A172 (cell line): ENCODE measurements at places on chromosomes 1 and 21.

DNA sequence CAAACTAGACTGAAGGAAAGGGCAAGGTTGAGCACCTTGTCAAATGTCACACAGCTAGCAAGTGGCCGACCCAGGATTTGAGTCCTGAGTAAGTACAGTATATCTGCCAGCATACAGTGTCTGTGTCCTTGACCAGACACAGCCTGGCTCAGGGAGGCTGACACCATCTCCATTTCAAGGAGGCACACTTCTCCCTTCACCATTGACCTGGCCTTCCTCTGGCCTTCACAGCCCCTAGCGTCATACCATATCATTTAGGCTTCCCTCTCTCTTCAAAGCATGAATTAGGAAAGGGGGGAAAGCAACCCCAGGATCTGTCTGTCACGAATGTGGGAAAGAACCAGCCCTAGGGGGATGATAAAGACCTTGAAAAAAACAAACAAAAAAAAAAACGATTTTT, 155.6 kb downstream of the PLPP3 start:
- DNase-seq = no peak

DNA sequence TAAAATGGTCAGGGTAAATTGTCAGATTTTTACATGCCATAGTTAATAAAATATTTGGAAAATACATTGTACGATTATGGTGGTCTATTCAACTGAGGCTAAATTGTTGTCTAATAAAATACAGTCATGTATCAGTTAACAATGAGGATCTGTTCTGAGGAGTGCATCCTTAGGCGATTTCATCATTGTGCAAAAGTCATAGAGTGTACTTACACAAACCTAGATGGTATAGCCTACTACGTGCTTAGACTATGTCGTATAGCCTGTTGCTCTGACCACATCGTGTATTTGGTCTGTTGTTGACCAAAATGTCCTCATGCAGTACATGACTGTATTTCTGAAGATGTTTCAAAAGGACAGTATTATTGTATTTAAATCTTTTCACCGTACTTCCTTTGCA, 5.2 kb downstream of the EEIG2 start:
- DNase-seq = no peak

DNA sequence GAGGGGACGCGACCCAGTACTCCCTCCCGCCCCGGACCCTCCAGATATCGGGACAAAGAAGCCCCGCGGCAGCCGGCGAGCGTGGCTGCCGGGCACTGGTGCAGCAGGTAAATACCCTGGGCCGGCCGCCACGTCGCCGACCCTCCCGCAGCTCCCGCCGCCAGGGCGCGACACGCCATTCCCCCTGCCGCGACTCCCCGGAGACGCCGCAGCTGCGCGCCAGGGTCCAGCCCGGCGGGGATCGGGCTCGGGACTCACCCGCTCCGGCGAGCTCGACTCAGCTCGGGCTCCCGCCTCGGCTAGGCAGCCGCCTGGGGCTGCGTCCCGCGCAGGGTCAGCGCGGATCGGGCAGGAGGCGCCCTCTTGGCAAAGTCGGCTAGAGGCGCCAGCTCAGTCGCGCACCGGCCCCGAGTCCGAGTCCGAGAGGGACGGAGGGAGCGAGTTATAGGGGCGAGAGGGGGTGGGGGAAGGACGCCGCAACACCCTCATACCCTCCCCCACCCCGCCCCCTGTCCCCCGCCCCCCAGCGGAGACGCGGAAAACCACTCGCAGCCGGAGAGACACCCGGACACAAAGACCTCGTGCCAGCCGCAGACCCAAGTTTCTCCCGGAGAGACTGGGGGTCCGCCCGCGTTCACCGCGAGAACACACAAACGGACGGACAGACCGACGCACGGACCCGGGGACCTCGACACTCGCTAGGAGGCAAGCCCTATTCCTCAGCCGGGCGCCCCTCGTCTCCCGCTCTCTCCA, 985 bp downstream of the SYT6 start:
- DNase-seq = no peak

- DNase-seq = no peak
Observed at GRCh38 chr1:59765011-59765730, 49.6 kb upstream of the HOOK1 start.

DNA sequence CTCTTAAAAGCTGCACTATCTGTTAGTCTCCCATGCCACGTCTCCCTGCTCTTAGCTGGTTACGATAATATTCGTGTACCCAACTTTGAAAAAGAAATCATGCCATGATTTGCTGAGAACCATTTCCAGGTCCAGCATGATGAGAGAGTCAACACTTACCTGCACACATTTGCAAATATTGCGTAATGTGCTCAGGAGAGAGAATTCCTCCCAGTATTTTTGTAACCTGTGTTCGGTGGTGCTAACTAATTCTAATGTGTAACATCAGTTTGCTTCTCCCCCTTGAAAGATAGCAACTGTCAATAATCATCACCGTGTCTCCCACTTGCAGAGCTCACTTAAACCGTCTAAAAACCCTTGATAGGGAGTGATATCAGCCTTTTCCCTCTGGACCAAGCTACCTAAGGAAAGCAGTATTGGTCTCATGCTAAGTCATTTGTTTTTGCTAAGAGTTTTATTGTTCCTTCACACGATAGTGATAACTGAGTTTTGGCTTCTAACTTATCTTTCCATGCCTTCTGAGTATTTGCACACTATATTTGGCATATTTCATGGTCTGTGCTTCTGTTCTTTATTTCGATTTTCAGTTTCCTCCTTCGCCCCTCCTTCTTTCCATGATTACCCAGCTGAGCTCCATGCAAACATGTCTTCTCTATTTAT, 61.1 kb upstream of the IRF2BP2 start:
- DNase-seq = no peak

GRCh38 chr21:40102682-40103081, 235.4 kb downstream of the PCP4 start:
- DNase-seq = no peak

GRCh38 chr1:36938819-36939218, 95.5 kb downstream of the GRIK3 start:
- DNase-seq = no peak

DNA sequence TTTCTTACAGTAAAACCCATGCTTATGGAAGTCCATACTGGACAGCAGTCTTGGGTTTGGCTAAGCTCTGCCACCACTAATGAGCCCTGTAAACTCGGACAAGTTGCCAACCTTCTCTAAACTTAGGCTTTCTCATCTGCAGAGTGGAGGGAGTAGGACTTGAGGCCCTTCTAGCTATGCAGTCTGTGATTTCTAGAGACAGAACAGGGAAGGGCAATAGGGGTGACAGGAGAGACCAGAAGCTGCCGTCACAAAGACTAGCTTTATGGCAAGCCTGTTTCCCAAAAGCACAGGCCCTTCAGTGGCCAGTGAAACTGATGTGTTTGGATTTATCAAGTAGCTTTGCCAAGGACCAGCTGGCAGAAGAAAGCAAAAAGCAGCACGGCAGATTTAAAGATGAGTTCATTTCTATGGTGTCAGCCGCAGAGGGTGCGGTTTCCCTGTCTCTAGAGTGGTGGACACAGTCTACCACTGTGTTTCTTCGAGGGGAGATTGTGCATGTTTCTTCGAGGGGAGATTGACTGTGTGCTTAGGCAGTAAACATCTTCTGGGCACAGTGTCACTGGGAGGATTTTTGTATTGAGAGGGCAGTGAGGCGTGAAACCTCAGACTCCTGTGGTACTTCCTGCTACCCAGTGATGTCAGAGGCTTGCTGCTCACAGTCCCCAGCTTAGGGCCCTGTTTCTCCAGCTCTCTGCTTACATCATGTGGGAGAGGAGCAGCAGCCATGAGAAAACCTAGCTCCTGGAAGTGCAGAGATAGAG, 119.0 kb downstream of the ROR1 start:
- DNase-seq = peak; percentile 64

GRCh38 chr1:11598461-11598860, 55.8 kb downstream of the FBXO2 start:
- peak; percentile 2 for DNase-seq

DNA sequence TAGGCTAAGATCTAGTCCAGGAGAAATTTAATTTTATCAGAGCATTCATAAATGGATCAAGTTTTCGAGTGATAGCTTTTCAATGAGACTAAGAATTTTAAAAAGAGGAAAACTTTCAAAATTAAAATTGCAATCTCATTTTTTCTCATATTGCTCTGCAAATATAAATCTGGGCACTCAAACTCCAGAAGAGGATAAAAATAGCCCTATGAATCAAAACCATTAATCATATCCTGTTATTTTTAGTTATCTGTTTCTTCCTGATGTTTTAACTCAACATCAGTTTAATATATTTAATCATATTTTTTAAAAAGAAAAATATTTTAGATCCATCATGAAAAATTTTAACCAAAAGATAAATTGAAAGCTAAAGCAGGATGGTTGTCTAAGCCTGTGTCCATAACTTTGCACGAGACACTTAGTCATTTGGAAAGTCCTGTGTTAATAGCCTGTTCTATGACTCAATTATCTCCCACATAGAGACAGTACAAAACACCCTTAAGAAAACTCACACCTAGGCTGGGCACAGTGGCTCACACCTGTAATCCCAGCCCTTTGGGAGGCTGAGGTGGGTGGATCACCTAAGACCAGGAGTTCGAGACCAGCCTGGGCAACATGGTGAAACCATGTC, 17.1 kb upstream of the PRRC2C start:
- DNase-seq = peak; percentile 72

DNA sequence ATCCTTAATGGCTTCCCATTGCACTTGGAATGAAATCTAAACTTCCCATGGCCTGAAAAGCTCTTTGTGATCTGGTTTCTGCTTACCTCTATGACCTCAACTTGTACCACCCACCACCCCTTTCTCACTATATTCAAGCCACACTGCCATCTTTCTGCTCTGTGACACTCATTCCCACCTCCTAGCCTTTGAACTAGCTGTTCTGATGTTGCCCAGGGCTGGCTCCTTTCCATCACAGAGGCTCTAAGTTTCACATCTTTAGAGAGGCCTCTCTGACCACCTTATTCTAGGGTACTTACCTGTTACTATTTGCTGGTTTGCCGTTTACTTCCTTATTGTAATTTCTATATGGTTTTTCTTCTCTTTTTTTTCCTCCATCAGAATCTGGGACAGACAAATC, 4.2 kb downstream of the MPZL1 start:
- no peak for DNase-seq

DNA sequence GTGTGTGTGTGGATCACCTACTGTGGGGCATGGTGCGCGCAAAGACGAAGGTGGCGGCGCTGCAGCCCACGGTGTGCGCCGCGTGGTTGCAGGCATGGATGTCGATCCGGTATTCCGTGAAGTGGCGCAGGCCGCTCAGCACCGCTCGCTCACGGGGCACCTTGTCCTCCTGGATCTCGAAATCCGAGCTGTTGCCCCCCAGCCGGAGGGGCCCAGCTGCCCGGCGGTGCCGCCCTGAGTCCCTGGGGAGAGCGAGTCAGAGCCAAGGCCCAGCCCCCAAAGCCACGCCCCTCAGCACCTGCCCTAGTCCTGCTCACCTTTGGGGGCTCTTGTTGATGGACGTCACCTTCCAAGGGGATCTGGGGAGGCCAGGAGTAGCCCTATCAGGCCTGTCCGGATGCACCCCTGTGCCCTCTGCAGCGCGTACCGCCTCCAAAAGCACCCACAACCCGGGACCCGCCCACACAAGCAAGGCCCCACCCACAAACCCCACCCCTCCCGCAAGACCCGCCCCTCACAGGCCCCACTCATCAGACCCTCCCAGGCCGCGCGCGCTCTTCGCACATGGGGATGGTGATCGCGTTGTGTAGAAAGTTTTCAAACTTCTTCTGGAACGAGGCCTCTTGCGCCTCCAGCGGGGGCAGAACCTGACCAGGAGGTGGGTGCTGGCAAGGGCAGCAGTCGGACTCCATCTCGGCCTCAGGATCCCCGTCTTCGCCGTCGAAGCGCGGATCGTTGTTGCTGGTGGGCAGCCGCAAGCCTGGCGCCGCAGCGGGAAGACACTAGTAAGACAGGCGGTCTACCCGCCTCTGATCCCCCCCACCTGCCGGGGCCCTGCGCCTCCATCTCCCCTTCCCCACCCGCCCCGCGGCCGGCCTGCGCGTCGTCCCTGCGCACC, 13.6 kb downstream of the INSRR start:
- DNase-seq = no peak

- no peak for DNase-seq
Observed at GRCh38 chr21:27954543-27955165, 987.8 kb upstream of the ADAMTS5 start.

DNA sequence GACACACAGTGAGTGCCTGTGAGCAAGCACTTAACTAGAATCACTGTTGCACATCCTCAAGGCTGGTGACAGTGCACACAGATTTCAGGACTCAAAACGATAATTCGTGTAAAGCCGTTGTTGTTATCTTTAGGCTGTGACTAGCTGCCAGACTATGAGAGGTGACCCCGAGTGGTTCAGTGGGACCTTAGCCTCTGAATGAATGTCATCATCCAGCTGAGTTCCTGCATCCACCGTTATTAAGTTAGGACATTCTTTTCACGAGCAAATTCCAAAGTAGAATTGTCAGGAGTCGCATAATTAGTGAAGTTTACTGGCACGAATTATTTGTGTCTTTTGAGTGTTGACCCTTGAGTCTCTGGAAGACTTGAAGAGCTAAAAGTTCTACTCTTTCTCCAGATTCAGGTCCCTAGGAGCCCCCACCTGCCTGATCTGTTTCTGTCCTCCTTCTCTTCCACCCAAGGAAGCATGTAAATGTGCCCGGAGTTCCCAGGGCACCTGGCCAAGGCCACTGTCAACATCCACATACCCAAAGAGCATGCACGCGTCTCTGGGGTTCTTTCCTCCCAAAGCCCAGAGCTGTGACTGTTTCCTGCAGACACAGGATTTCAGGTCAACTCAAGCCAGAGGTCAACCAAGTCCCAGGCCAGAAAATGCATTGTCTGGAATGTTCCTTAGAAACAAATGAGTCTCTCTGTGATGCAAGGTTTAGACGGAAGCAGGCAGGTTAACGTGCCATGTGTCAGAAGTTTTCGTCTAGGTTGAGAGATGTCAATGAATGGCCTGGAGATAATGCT, 207.2 kb downstream of the TOMM20 start:
- no peak for DNase-seq

- peak; percentile 79 for DNase-seq
Observed at GRCh38 chr1:186082235-186082937, 292.7 kb downstream of the TPR start.

DNA sequence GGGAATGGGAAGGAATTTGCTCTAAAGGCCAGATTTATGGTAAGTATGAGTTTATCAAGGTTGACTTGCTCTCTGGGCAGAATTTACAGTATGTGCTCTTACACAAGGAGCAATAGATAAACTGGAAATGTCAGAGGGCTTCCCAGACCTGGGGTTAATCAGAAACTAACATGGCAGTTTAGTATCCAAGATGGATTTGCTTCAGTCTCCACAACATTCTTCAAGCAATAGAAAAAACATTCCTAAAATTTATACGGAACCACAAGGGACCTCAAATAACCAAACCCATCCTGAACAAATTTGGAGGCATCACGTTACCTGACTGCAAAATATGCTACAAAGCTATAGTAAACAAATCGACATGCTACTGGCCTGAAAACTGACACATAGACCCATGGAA, 606.7 kb upstream of the CHRM3 start:
- DNase-seq = no peak

DNA sequence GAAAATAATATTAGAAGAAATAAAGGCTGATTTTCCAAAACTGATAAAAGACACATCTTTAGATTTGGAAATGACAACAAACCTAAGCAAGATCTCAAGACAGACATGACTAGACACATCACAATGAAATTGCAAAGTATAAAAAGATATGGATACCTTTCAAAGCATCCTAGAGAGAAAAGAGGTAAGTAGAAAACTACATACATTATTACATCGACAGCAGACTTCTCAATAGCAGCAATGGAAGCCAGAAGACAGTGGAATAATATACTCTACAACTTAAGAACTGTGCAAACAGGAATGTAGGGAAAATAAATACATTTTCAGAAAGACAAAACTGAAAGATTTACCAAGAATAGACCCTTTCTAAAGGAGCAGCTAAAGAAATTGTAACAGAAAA, 50.2 kb downstream of the DENND1B start:
- DNase-seq = peak; percentile 54
